Chondrocyte (in vitro differentiated cells): ENCODE measurements at places on chromosomes 12 and 14. TPM values are rescaled to one million over a fixed set of nuclear protein-coding genes. Genes with fewer than 3 reads are reported as not detected.

GRCh38 chr14:24093207-24093900 lies 757 bp upstream of the PCK2 start:
- DNase-seq = no peak

DNA sequence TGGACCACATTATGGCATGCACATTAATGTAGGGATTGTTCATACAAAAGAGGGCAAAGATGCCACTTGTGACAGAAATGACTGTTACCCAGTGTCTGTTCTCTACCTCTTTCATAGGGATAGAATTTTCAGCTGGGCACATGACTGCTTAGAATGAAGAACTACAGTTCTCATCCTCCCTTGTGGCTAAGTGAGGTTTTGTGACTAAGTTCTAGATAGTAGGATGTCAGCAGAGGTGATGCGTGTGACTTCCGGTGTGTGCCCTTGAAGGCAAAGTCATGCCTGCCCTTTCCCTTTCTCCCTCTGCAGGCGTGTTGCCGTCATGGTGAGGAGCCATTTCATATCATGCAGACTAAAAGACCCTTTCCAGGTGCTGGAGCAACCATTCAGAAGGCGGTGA lies 99.3 kb downstream of the CACNA1C start:
- DNase-seq = no peak

GRCh38 chr14:104898195-104898558 lies 26.5 kb upstream of the PLD4 start:
- DNase-seq = no peak

DNA sequence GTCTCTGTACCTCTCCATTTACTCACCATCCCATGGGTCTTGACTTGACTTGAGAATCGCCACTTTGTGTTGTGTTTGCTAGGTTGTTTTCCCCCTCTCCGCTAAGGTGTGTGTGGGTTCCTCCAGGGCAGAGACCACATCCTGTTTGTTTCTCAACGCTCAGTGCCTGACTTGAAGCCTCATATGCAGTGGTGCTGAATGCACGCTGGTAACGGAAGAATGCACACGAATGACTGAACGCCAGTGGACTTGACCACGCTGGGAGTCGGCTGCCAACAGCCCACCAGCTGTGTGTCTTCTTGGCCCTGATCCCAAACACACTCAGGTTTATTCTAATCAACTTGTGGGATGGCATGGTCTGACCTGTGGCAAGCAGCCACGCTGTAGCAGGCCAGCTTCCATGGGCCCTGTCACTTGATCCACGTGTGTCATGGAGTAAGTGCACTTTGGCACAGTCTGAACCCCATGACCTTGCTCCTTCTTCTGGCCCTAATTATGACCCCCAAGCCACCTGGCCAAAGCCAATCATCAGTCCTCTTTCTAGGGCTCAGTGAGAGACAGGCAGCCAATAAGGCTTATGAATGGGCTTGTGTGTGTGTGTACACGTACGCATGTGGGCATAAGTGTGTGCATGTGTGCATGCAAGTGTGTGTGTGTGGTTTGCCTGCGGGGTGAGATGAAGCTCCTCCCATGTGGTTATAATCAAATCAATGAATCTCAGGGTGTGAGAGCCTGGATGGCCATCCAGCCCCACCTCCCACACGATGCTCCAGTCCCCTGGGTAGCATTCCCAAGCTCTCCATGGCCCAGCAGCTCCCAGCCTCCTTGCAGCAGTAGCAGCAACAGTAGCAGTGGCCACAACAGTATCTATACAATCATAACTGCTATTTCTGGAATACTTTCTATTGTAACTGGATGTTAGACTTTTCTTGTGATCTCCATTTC lies 6.4 kb upstream of the TC2N start:
- no peak for DNase-seq

- DNase-seq = no peak
Measured at GRCh38 chr14:35821564-35822411, 4.3 kb upstream of the BRMS1L start.

DNA sequence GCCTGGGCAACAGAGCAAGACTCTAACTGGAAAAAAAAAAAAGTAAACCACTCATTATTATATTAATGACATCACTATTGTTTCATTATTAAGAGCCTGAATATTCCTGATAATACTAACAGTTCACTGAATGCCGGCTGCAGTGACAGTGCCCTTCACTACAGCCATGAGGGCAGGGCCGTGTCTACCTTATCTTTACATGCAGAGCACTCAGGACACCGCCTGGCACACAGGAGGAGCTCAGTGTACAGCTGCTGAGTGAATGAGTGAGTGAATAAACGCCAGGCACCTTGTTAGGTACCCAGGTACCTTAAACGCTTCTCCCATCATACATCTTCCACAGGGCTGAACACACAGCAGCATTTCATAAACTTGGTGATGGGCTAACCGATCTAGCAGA lies 23.2 kb downstream of the ZFYVE1 start:
- DNase-seq = no peak

- DNase-seq = no peak
Measured at GRCh38 chr14:96121660-96122395, 82.7 kb downstream of the C14orf132 start.

DNA sequence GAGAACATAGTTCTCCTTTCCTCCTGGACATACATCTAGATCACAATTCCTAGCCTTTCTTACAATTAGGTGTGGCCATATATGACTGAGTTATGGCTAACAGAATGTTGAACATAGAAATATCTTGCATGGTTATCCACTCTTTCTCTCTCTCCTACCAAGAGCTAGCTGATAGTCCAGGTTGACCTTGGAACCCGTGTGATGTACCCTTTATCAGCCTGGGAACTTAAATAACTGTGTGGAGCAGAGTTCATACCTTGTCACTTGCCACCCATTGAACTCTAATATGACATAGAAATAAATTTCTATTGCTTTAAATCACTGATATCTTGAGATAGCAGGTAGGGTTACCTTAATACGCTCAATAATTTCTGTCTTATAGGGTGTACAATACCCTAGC lies 115.9 kb downstream of the TPH2 start:
- DNase-seq = no peak

DNA sequence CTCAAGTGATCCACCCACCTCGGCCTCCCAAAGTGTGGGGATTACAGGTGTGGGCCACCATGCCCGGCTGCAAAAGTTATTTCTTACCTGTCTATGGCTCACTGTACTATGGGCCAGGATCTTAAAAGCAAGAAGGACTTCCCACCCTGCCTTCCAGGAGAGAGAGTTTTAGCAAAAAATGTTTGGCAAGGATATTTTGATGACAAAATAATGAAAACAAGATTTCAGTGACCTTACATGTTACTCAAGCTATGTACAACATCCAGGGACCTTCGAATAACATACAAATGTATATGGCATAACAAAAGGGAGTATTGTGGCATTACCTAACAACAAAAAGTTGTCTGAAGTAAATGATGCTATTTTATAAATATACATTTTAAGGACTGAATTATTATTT lies 55.1 kb downstream of the ANO6 start:
- DNase-seq = no peak

DNA sequence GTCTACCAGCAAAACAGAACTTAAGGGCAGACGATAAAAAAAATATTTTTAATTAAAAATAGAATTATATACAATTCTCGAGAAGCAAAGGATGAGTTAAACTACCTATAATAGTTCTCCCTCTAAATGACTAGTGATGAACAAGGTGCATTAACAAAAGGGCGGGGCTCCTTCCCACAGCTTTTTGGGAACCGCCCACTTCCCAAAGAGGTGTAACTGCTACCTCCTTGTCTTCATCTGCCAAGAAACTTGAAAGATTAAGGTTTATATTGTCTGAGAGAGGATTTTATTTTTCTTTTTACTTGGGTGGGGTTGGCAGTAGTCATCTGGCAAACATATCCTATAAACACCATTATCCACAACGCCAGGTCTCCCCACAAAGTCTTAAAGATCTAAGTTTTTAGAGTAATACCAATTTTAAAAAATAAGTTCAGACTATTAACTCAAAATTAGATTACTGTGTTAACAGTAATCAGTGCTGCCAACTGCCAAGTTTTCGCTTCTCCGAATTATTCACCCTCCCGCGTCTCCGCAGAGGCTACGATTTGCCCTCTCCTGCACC lies 938 bp downstream of the RALGAPA1 start:
- DNase-seq = no peak

DNA sequence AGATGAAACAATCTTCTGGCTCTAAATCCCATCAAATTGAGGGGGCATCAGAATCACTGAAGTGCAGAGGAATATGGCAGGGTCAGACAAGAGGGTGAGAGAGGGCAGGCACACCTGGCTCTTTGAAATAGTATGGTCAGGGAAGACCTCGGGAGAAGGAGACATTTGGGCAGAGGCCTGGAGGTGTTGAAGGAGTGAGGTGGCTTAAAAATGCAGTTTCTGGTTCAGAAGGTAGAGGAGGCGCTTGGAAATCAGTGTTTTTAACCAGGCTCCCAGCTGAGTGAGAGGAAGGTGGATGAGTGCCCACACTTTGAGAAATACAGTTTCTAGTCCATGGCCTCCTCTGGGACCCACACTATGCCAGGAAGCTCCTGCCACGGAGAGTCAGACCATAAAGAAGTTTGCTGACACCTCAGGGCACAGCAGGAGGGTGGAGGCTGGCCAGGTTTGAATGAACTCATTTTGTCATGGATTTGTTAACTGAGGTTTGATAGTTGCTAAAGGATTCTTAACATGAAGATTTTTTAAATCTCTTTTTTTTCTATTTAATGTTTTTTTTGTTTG lies 20.1 kb downstream of the NID2 start:
- DNase-seq = no peak

- DNase-seq = no peak
Measured at GRCh38 chr14:50835280-50835679, 4.3 kb upstream of the NIN start.

GRCh38 chr12:1297639-1298175 lies 296.7 kb downstream of the FBXL14 start:
- DNase-seq = no peak

DNA sequence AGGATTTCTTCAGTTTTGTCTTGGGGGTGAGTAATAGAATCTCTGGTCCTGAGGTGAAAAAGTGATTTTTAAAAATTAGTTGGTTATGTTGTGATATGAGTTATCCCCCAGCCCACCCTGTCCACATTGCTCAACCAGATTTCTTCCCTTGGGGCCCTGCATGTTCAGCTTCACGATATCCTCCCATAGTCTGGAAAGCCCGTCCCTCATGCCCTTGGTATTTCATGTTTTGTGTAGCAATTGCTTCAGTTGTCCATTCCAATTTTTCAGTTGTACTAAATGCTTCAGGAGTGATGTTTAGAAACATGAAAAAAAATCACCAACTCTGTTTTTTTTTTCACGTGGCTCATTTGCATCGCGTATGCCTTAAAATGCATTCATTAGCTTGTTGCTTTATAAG lies 17.5 kb upstream of the BICD1 start:
- DNase-seq = no peak

GRCh38 chr14:61192989-61193388 lies 88.1 kb downstream of the TMEM30B start:
- no peak for DNase-seq

DNA sequence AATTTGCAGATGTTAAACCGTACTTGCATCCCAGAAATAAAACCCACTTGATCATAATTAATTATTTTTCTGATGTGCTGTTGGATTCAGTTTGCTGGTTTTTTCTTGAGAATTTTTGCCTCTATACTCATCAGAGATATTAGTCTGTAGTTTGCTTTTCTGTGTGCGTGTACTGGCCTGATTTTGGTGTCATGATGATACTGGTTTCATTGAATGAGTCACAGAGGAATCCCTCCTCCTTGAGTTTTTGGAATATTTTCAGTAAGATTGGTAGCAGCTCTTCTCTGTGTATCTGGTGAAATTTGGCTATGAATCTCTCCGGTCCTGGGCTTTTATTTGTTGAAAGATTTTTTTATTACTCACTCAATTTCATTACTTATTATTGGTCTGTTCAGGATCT lies 100.4 kb upstream of the PMCH start:
- DNase-seq = no peak

- no peak for DNase-seq
Measured at GRCh38 chr14:102586420-102587104, 5.9 kb upstream of the RCOR1 start.

GRCh38 chr14:72466325-72466724 lies 427.6 kb downstream of the DPF3 start:
- DNase-seq = no peak

- peak; percentile 73 for DNase-seq
Measured at GRCh38 chr14:95319312-95320077, at the start of gene CLMN. CLMN (minus strand) TSS chr14:95319908; CDS start chr14:95319792, 116 bp downstream.

- DNase-seq = no peak
Measured at GRCh38 chr12:1094714-1095113, 103.7 kb downstream of the ERC1 start.

DNA sequence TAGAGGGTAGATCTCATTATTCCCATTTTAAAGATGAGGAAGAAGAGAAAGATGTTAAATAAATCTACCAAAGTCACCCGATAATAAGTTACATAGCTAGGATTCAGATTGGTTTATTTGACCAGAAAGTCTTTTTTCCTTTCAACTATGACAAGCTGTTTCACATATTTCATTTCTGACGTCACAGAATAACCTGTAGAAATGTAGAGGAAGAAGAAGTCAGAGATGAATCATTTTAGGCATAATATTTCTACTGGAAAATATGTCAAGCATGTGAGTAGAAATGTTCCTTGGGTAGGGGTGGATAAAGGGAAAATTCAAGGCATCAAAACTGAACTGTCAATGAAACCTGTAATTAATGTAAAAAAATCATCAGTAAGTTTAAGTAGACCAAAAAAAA lies 107.0 kb downstream of the MGST1 start:
- DNase-seq = no peak

DNA sequence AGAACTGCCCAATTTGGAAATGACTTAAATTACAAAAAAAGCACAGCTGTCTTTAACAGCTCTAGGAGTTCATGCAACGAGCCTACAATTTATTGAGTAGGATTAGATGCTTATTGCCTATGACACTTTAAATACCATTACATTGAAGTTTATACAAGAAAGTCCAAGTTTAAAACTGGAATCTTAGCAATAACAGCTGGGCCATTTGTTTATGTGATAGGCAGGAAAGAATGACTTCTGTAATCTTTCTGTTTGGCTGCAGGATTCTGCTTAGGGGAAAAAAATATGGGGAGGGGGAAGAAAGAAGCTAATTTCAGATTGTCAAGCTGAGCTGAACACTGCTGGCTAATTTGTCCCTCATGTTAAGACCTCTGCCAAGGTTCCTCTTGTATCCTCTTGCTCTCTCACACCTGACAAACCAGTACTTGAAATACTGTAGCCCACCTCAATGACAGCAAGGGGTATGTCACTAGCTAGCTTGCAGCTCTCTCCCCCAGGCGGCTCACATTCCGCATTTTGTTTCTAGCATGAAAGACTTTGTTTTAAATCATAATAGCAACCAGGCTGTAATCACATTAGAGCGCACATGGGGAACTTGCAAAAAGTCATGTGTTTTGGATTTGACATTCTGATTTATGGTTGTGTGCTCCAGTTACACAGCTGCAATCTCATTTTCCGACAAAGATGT lies 384.8 kb downstream of the BMP4 start:
- no peak for DNase-seq

- DNase-seq = no peak
Measured at GRCh38 chr14:61569308-61569707, 126.0 kb upstream of the HIF1A start.

Gene LRP1-AS
- not detected in 3 replicates for total RNA-seq

Gene LTBP2
- total RNA-seq = 210 to 446 TPM (median 215 TPM) in 3 replicates

Gene NRL
- total RNA-seq = 1.2 to 1.6 TPM (median 1.3 TPM) in 3 replicates

Gene SMCO3
- total RNA-seq = 0.15 to 0.17 TPM in 2 of 3 replicates, not detected in the other

Gene MYF6
- not detected in 3 replicates for total RNA-seq

Gene DNAI7
- 0.44 TPM in 1 of 3 replicates, not detected in the others for total RNA-seq

Gene KRT72
- not detected in 3 replicates for total RNA-seq
